ENCODE measurements at places on chromosomes 5 and 9.
A peak's percentile ranks its signal among the peaks of the same experiment; 100 is the strongest.

GRCh38 chr5:9037048-9037447, 508.8 kb downstream of the SEMA5A start:
- no peak for DNase-seq

DNA sequence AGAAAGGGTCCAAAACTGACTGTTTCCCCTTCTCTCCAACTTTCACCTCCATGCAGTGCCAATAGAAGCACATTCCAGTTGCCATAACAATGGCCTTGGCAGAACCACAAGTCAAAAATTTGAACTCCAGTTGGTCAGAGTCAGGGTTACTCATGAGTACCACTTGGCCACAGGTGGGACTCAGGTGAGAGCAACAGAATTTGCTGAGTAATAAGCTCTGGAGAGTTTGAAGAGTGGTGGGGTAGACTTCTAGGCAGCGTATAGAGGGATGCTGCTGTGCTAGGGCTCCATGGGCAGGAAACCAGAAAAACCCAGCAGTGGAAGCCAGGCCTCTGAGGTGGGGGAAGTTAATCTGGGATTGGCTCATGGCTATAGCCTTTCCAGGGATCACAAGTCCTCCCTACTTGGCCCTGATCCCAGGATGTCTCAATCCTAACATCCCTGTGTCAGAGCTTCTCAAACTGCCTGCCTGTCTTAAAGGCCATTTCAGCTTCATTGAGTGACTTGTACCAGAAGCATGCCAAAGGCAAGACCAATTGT, 30.2 kb downstream of the SNX18 start:
- no peak for DNase-seq

DNA sequence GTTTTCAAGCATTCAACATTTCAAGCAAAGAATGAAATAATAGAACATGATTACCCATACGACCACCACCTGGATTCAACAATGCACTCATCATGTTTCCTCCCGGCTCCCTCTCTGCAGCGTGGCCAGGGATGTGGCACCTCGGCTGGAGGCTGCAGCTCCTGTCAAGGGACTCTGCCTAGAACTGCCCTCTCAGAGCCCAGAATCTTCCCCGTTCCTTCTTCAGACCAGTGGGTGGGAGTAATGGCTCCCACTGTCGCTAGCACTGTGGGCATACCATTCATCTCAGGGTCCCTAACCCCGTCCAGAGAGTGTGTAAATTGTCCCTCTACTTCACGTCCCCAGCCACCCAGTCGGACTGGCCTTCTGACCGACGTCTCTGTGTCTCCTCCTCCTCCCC, 118.6 kb upstream of the COL5A1 start:
- no peak for DNase-seq

DNA sequence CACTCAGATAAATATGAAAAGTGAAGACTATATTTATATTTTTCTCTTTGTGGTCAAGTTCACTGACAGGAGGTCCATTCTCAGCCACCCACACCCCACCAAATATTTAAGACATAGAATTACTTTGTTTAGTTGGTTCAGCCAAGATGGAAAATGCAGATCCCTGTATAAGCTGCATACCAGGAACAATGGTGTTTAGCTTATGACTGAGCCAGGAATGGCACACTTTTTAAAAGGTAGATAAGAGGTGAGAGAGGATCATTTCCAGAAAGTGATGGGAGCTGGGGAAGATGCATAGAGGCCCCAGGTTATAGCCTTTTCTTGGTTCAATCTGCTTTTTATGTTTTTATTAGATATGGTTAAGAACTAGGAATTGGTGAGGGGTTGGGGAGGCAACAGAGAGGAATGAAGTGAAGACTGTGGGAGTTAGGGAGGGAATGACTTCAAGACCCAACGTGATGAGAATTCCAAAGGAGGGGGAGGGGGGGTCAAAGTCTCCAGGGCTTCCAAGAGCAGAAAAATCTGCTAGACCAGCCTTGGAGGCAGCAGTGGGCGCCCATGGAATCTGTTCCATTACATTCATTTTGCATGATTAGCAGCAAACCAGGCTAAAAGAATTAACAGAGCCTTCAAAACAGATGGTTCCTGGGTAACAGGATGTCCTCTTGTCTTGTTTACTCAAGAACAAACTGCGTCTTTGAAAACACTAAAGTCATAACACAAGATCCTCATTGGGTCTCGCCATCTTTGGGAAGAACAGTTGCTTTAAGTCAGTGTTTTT, 95.2 kb downstream of the FGF1 start:
- no peak for DNase-seq

- DNase-seq, result no peak
Observed at GRCh38 chr5:177412603-177413233, 3.4 kb upstream of the F12 start.

DNA sequence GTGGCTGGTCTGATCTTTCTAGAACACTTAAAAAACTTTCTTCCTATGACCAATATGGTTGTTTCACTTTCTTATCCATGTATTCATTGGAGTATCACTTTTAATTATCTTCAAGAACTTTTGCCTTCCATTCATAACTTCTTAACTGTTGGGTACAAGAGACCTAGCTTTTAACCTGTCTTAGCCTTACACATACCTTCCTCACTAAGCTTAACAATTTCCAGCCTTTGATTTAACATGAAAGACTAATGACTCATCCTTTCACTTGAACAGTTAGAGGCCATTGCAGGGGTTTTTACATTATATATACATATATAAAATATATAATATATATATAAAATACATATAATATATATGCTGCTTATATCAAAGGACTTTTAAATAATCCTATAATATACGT, 57.9 kb downstream of the ABHD17B start:
- no peak for DNase-seq

DNA sequence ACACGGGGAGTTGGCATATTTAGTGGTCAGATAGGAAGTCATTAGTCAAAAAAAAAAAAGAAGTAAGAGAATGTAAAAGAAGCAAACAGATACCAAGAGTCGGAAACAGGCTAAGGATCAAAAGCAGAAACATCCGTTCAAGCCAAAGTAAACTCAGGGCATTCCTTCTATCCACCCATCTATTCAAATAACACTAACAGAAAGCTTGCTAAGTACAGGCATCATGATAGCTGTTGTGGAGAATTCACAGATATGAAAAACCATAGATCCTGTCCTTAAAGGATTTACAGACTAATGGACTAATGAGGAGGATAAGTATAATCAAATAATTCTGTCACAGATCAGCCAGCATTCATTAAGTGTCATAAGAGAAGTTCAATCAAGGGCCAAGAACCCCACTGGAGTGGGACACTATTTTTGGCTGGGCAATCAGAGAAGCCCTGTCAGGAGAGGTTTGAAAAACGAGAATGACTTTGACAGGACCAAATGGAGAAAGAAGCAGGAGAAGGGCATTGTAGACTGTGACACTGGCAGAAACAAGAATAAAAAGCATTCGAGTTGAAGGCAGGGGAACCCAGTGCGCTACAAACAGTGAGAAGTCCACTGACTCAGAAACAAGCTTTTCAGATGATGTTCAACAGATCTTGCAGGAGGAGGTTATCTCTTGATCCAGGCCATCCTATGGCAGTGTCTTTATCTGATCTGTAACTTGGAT, 154.2 kb upstream of the TSLP start:
- DNase-seq, result no peak

- DNase-seq, result no peak
Observed at GRCh38 chr9:35448496-35448895, 41.4 kb upstream of the RUSC2 start.

GRCh38 chr9:117415358-117415914, 579 bp upstream of the ASTN2 start:
- no peak for DNase-seq

DNA sequence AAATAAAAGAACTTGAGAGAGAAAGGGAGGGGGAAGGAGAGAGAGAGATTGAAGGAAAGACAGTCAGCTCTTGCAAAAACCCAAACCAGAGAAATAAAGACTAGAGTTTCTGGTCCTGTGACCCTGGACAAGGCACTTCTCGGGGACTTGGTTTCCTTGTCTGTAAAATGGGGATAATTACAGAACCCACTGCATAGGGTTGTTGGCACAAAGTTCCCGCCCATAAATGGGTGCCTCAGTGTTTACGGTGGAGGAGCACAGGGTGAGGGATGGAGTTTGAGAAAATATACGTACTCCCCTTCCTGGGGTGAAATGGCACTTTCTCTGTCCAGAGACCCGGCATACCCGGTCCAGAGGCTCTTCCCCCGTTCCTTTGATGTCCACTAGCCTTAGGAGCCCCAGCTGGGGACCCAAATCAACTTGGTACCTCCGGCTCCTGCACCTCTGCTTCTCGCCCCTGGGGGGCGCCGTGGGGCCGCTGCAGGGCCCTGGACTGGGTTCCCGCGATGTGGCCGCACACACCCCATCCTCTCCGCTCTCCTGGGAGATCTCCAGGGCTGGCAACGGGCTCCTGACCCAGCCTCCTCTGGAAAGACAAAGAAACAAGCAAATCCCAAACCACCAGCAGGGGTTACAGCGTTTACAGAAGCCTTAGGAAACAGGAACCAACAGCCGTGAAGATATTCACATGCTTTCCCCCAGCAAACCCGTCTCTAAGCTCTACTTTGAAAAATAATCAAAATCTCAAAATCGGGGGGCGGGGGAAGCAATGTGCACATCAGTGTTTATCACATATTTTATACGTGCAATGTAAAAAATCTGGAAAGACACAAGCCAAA, 26.3 kb downstream of the PTGES start:
- peak; percentile 12 for DNase-seq

DNA sequence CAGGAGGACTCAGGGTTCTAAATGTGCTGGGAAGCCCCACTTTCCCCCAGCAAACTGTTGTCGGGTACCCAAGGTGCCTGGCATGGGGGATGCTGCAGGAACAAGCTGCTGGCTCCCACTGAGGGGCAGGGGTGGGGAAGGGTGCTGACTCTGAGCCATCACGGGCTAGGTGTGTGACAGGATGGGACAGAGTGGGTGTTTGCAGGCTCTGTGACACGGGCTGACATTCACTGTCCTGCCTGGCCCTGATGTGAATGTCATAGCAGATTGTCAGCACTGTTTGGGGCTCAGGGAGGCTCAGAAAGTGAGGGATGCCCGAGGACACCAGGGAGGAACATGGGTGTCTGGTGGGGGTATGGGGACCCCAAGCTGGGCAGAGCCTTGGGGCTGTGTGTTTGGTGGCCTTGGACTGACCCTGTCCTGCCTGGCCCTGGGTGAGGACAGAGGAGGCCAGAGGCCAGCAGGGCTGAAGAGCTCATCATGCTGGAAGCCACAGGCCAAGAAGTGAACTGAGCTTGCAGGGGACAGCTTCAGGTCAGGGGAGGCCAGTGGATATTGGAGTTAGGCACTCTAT, 20.6 kb downstream of the WNK2 start:
- DNase-seq, result no peak

DNA sequence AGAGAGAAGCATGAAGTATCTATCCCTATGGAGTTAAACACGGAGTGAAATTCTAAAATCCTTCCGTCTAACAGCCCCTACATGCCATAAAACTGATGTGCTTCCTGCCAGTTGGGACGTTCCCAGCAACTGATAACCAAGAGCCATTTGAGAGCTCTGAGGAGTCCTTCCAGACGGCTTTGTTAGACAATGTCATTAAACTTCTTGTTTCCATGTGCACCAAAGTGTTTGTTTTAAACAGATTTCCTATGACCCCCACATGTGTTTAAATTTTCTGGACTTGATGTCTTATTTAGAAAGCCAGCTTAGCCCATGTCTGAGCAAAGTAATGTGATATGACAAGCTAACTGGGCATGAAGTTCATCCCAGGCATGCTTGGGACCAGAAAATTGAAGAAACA, 57.2 kb upstream of the LPAR1 start:
- DNase-seq, result no peak

DNA sequence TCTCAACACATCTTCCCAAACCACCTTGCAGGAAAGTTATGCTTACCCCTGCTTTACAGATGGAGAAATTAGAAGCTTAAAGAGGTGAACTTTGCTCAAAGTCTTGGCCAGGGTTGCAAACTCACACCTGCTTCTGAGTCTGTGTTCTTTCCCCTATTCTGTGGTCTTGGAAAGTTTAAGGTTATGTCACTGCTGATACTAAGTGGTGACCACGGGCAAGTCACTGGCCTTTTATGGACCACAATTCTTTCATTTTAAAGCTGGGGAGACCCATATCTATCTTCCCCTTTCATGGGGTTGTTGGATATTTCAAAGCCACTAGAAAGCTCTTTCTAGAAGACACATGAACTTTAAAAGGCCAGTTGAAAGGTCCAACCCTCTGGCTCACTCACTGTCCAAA, 95.4 kb upstream of the KLF4 start:
- no peak for DNase-seq
